Peyer's patch (tissue), 4 donors: ENCODE measurements at places on chromosomes 11 and 22. TPM values are rescaled to one million over a fixed set of nuclear protein-coding genes. Genes with fewer than 3 reads are reported as not detected.

SCUBE2 gene
- total RNA-seq, result 3.1 TPM

OR5AK2 gene
- not detected for total RNA-seq

CCDC34 gene
- total RNA-seq, result 4.8 TPM

DUSP8 gene
- total RNA-seq, result 11.7 TPM

SELENOM gene
- 44.5 TPM for total RNA-seq

TMEM151A gene
- 0.27 TPM for total RNA-seq

DNA sequence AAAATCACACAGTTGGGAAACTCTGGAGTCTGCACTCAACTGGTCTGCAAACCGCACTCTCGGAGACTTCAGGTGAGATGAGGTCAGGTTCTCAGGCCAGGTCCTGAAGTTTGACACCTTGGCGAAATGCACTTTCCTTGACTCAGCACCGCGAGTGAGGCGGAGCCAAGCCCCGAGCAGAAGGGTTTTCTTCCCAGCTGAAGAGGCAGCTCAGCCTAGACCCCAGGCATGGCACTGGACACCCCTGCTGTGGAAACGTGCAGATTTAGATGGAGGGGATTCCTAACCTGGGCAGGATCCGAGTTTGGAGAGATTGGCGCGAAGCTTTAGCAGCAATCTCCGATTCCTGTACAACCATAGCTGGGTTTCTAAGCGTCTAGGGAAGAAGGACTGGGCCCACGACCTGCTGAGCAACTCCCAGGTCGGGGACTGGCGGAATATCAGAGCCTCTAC lies 835 bp upstream of the MYOD1 start:
- H3K4me3 ChIP-seq, result no peak overlapping the region
- no peaks in the 10 kb centered on the region for H3K36me3 ChIP-seq
- H3K4me1 ChIP-seq, result no peaks in the 10 kb centered on the region
- peaks cover 28% of the 10 kb centered on the region for H3K27me3 ChIP-seq
- DNase-seq, result no peak

GRCh38 chr11:76524919-76525318 lies 80.1 kb downstream of the EMSY start:
- H3K27ac ChIP-seq, result no peak overlapping the region
- H3K4me3 ChIP-seq, result no peak overlapping the region
- DNase-seq, result no peak
- H3K4me1 ChIP-seq, result no peaks in the 10 kb centered on the region
- H3K27me3 ChIP-seq, result no peaks in the 10 kb centered on the region

- no peak overlapping the region for H3K27ac ChIP-seq
- no peaks in the 10 kb centered on the region for H3K4me1 ChIP-seq
- no peak for DNase-seq
- no peak overlapping the region for H3K4me3 ChIP-seq
These were observed 5.1 kb downstream of the ELF5 start for GRCh38 chr11:34508524-34508923.

- no peaks in the 10 kb centered on the region for H3K36me3 ChIP-seq
- H3K4me1 ChIP-seq, result peaks cover 33% of the 10 kb centered on the region
- H3K27ac ChIP-seq, result peak overlapping the region; percentile 77
- peak; percentile 35 for DNase-seq
These were observed 15.2 kb downstream of the PRR33 start for GRCh38 chr11:1876361-1877063.

DNA sequence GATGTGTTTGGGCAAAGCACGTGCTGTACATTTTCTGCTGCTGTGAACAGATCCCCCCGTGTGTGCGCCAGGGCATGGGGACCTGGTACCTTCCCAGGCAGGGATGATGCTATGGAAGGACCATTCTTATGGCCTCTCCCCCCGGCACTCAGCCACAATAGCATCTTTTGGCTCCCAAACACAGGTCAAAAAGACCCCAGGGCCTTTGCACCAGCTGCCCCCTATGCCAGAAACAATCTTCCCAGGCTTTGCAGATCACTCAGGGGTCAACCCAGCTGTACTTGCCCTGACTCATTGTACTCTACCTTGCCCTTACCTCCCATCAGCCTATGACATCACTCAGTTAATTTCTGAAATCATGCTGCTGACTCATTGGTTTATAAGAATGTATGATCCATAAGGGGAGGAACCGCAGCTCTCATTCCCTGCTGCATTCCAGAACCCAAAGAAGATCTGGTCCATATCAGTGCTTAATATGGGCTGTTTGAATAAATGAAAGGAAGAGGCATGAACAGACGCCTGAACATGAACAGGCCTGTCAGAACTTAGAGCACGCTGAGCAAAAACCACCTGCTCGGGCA lies 100.7 kb downstream of the CELSR1 start:
- no peak overlapping the region for H3K4me3 ChIP-seq
- H3K4me1 ChIP-seq, result no peaks in the 10 kb centered on the region
- no peaks in the 10 kb centered on the region for H3K36me3 ChIP-seq
- no peaks in the 10 kb centered on the region for H3K27me3 ChIP-seq

DNA sequence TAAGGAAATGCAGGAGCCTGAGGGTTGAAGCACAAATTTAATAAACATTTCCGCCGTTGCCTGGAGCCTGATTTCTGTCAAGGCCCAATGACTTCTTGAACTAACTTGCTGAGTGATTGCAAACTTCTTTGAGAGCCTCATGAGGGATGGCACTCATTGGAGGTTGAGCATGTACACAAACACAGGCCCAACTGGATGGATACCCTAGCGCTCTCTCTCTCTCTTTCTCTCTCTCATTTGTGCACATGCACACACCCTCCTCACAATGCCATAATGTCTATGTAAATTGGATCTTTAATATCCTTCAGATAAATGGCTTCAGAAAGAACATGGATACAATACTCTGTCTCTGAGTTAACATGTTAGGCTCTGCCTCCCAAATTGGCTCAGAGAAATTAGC lies 597.7 kb upstream of the CADM1 start:
- H3K36me3 ChIP-seq, result no peaks in the 10 kb centered on the region
- H3K27me3 ChIP-seq, result no peaks in the 10 kb centered on the region
- no peak overlapping the region for H3K4me3 ChIP-seq
- no peaks in the 10 kb centered on the region for H3K4me1 ChIP-seq

DNA sequence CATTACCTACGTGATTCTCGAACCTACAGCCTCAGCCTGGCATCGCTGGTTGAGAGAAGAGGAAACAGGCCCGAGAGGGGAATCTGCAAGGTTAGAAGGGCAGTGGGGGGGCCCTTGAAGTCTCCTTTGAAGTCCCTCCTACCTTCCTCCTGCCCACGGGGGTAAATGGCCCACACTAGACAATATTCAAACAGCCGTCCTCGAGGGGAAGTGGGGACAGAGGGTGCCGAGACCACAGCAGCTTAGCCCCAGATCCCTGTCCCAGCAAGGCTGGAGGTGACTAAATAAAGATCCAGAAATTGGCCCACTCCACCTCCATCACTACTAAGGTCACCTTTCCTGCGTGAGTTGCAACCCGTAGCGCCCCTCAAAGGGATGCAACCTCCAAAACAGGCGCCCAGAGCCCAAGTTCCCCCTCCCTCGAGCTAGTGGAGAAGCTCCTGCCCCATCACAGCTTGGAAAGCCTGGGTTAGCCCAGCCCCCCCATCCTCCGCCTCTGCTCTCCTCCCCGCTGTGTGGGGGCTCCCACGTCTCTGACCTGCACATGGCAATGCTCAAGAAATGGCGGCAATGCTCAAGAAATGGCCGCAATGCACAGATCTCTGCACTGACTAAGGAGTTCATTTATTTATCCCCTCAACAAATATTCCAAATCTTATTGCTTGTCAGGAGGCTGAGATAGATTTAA lies 788 bp upstream of the RASL10A start:
- no peak overlapping the region for H3K27ac ChIP-seq
- no peak overlapping the region for H3K4me3 ChIP-seq
- H3K36me3 ChIP-seq, result no peaks in the 10 kb centered on the region
- no peaks in the 10 kb centered on the region for H3K27me3 ChIP-seq

GRCh38 chr11:15875943-15876342 lies 480.4 kb downstream of the SOX6 start:
- H3K27ac ChIP-seq, result no peak overlapping the region
- no peaks in the 10 kb centered on the region for H3K4me1 ChIP-seq
- DNase-seq, result no peak
- no peaks in the 10 kb centered on the region for H3K36me3 ChIP-seq
- no peak overlapping the region for H3K4me3 ChIP-seq
- H3K27me3 ChIP-seq, result no peaks in the 10 kb centered on the region

GRCh38 chr11:13338019-13338426 lies 60.4 kb downstream of the BMAL1 start:
- H3K27me3 ChIP-seq, result no peaks in the 10 kb centered on the region
- no peaks in the 10 kb centered on the region for H3K36me3 ChIP-seq
- DNase-seq, result no peak
- no peak overlapping the region for H3K27ac ChIP-seq
- peaks cover 17% of the 10 kb centered on the region for H3K4me1 ChIP-seq
- H3K4me3 ChIP-seq, result peak overlapping the region; percentile 1

GRCh38 chr11:121909596-121909995 lies 206.4 kb downstream of the BLID start:
- H3K27me3 ChIP-seq, result no peaks in the 10 kb centered on the region
- no peak overlapping the region for H3K27ac ChIP-seq

DNA sequence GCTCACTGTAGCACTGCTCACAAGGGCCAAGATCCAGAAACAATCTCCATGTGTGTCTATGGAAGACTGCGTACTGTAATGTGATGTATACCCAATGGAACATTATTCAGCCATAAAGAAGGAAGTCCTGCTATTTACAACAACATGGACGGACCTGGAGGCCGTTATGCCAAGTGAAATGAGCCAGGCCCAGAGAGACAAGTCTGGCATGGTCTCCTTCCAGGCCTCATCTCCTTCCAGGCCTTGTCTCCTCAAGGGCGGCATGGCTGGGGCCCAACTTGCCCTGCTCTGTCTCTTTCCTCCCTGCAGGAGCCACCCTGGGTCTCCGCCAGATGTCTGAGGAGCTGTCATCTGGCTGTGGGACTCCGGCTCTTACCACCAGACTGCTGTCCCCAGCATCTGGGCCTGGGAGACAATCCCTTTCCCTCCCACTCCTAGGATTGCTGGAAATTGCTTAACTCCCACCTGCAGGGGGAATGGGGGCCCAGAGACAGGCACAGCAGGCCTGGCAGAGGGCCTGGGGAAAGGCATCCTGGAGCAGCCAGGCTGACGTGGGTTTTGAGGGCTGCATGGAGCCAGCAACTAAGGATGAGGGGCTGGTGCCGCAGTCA lies 1326.6 kb downstream of the TBC1D22A start:
- H3K27me3 ChIP-seq, result no peaks in the 10 kb centered on the region
- H3K27ac ChIP-seq, result no peak overlapping the region
- H3K36me3 ChIP-seq, result no peaks in the 10 kb centered on the region
- peaks cover 15% of the 10 kb centered on the region for H3K4me1 ChIP-seq

DNA sequence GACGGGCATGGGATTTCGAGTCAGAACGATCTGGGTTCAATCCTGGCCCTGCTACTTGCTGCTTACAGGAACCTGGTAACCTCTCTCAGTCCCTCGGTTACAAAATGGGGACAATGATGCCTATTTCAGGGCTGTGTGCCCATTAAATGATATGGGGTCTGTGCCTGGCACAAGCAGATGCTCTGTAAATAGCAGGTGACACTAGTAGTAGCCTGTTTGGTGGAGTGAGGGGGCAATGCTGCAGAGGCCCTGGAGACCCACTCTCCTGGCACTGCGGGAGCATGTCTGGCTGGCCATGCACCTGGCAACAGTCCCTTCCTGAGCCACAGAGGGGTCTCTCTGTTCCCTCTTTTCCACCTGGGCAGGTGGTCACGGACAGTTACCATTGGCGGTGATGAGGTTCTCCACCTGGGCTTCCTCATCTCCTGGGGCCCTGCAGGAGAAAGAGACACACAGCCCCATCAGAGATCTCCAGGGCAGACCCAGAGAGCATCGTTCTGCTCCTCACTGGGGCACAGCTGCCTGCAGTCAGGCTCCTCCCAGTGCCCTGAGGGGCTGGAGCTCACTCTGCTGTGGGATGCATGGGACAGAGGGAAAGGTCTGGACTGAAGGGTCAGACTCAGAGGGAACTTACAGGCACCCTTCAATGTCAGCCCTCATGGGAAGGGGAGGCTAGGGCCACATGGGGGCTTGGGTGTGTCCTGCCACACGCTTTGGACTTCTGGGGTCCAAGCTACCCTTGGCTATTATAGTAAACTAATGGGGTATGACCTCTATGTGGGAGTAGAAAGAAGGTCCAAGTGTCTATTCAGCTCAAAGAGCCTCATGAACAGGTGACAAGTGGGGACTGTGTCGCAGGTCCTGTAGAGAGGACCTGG lies 15.6 kb upstream of the FXYD2 start:
- no peaks in the 10 kb centered on the region for H3K27me3 ChIP-seq
- peak; percentile 25 for DNase-seq
- H3K36me3 ChIP-seq, result peaks cover 3% of the 10 kb centered on the region
- no peak overlapping the region for H3K27ac ChIP-seq

GRCh38 chr11:69499186-69499917 lies 17.9 kb downstream of the LINC01488 start:
- no peak overlapping the region for H3K27ac ChIP-seq
- H3K27me3 ChIP-seq, result no peaks in the 10 kb centered on the region

GRCh38 chr22:41883400-41883799 lies 31.5 kb downstream of the SHISA8 start:
- no peaks in the 10 kb centered on the region for H3K36me3 ChIP-seq
- peaks cover 5% of the 10 kb centered on the region for H3K4me1 ChIP-seq
- H3K27ac ChIP-seq, result no peak overlapping the region

- H3K27ac ChIP-seq, result peak within 1 kb of the TSS; percentile 14
- no peak within 1 kb of the TSS for H3K4me3 ChIP-seq
- H3K4me1 ChIP-seq, result no peaks in the 10 kb centered on the region
- no peaks in the 10 kb centered on the region for H3K36me3 ChIP-seq
- DNase-seq, result no peak
- H3K27me3 ChIP-seq, result no peaks in the 10 kb centered on the region
These were observed at the start of gene PRR5L for GRCh38 chr11:36295926-36296325. Gene PRR5L (plus strand): TSS chr11:36296288. CDS start chr11:36401122, 104,834 bp downstream.

GRCh38 chr11:41051919-41052635 lies 407.4 kb downstream of the LRRC4C start:
- H3K4me1 ChIP-seq, result no peaks in the 10 kb centered on the region
- no peaks in the 10 kb centered on the region for H3K36me3 ChIP-seq
- no peak overlapping the region for H3K27ac ChIP-seq
- DNase-seq, result no peak

DNA sequence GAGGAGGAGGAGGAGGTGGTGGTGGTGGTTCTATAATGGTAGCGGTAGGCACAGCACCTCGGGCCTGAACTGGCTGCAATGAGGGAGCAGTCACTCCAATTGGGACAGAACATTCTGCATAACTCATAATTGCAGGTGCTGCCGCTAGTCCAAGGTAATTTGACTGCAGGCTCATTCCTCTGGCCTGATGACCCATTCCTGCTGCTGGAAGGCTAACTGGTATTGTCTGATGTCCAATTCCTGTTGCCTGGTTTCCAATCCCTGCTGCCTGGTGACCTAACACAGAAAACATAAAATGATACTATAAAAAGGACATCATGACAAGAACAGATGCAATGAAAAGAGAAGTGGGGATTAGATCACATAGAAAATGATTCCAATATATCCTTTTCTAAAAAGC lies 7.9 kb upstream of the AGBL2 start:
- peak overlapping the region; percentile 53 for H3K27ac ChIP-seq
- peaks cover 4% of the 10 kb centered on the region for H3K4me1 ChIP-seq
- DNase-seq, result no peak
- H3K36me3 ChIP-seq, result peaks cover 6% of the 10 kb centered on the region

GRCh38 chr11:128152796-128153696 lies 434.3 kb downstream of the ETS1 start:
- no peak overlapping the region for H3K27ac ChIP-seq
- H3K4me1 ChIP-seq, result no peaks in the 10 kb centered on the region
- no peaks in the 10 kb centered on the region for H3K27me3 ChIP-seq

- no peak overlapping the region for H3K27ac ChIP-seq
- no peaks in the 10 kb centered on the region for H3K36me3 ChIP-seq
- DNase-seq, result no peak
- no peaks in the 10 kb centered on the region for H3K4me1 ChIP-seq
These were observed 9.4 kb downstream of the LRRC75B start for GRCh38 chr22:24583221-24584165.
